ENCODE measurements at places on chromosomes 11 and 22. TPM values are rescaled to one million over a fixed set of nuclear protein-coding genes. Genes with fewer than 3 reads are reported as not detected.

Gene B4GAT1
- 8.3 TPM for total RNA-seq

Gene RIC3
- total RNA-seq = 5.6 TPM

Gene KBTBD4
- total RNA-seq = 18.7 TPM

Gene KLHDC7B
- total RNA-seq = 7.7 TPM

Gene LRP4
- total RNA-seq = 0.05 TPM

Gene KLHL35
- 0.12 TPM for total RNA-seq

Gene NXPE4
- not detected for total RNA-seq

Gene NFRKB
- 39.8 TPM for total RNA-seq

Gene IGF2
- total RNA-seq = 26.5 TPM

Gene ATP5MG
- total RNA-seq = 306 TPM

Gene PUS3
- total RNA-seq = 22.9 TPM

Gene CUL5
- 30.7 TPM for total RNA-seq

DNA sequence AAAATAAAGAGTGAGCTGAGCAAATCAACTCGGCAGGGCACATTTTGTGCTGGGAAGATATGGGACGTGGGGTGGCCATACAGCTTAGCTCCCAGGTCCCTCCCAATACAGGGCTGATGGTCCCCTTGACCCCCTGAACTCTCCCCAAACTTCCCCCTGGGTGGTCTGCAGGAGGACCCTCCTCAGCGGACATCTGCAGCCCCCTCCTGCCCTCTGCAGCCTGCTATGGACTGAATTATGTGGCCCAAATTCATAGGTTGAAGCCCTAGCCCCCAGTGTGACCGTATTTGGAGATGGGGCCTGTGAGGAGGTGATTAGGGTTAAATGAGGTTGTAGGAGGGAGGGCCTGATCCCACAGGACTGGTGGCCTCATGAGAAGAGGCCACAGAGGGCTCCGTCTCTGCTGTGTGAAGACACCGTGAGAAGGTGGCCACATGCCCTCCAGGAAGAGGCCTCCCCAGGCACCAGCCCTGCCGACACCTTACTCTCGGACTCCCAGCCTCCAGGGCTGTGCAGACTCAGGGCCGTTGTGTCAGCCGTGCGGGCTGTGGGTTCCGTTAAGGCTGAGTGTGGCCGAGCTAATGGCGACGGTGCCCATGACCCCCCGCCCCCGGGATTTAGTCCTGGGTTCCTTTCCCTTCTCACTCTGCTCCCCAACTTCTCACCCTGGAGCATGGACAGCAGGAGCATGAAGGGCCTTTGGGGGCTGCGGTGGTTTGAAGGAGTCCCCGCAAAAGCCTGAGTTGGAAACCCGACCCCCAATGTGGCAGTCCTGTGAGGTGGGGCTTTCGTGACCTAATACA, 1042.8 kb downstream of the BRD1 start:
- DNase-seq = no peak

DNA sequence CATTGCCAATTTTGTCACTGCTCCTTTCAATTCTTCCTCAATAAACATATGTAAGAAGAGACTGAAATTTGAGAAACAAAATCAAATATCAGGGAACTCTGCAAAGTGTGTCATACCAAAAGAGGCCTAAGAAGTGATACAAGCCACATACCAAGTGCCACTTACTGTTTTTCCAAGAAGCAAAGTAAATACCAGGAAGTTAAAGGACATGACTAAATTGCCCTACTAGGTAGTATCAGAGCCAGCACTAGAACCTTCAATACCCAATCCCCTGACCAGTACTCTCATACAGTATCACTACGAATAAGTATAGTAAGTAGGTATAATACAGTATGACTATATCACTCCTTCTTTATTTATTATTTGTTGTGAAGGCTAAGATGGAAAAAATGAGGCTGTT, 13.6 kb downstream of the MAML2 start:
- no peak for DNase-seq

DNA sequence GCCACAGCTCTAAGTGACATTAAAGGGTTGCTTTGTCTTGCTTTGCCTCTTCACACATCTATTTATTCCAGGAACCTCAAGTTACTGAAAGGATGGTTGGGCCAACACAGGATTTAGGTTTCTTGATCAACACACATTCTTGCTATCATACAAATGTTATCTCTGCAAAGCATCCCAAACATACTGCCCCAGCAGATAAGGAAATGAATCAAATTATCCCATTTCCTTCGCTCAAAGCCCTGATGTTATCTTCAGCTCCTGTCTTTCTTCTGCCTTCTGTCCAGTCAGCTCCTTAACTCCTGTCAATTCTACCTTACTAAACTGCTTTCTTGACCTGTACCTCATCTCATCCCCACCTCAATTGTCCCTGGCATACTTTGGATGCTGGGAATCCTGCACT, 355.9 kb upstream of the TENM4 start:
- DNase-seq = no peak

- no peak for DNase-seq
Observed at GRCh38 chr11:64044730-64045393, 9.1 kb downstream of the FLRT1 start.

DNA sequence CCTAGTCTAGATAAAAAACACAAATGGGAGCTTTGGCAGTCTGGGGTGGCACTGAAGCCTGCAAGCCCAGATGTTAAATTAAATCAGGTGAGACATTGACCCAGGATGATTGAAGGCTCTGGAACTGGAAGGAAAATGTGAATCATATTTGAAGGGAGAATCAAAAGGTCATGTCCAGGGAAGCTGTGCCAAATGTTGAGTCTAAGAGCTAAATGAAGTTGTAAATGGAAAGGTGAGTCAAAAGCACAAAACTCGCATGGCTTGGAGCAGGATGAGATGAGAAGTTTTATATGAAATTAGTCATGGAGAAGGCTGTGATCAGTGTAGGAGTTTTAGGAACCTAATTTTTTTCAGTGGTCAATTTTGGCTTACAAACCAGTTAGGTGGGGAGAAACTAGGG, 301.1 kb downstream of the BLID start:
- DNase-seq = no peak

DNA sequence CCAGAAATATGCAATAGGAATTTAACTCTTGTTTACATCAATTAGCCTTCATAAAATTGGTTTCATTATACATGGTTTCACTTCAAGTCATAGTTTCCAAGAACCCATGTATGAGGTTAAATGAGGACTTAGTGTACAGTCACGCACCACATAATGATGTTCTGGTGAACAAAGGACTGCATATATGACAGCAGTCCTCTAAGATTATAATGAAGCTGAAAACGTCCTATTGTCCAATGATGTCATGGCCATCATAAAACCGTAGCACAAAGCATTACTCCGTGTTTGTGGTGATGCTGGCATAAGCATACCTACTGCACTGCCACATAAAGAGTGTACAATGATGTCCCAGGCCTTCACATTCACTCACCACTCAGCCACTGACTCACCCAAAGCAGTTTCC, 31.1 kb downstream of the SMCO4 start:
- DNase-seq = peak; percentile 50

GRCh38 chr11:83120327-83120726, 36.6 kb upstream of the PCF11 start:
- no peak for DNase-seq

DNA sequence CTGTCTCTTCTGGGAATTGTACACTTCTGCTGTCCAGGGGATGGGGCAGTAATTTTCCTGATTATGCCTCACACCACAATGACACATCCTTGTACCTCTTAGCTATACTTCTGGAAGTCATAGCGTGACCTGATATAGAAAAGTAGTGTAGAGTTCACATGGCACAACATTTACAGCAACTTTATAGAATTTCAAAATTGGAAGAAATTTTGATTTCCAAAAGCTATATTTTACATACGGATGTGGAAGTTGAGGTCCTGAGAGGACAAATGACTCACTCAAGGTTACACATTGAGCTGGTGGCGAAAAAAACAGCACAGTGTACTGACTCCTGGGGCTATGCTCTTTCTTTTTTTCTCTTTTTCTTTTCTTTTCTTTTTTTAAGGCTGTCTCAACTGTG, 6.3 kb upstream of the CYP2R1 start:
- no peak for DNase-seq

GRCh38 chr22:31846161-31847115, 92.6 kb downstream of the DEPDC5 start:
- DNase-seq = peak; percentile 28

DNA sequence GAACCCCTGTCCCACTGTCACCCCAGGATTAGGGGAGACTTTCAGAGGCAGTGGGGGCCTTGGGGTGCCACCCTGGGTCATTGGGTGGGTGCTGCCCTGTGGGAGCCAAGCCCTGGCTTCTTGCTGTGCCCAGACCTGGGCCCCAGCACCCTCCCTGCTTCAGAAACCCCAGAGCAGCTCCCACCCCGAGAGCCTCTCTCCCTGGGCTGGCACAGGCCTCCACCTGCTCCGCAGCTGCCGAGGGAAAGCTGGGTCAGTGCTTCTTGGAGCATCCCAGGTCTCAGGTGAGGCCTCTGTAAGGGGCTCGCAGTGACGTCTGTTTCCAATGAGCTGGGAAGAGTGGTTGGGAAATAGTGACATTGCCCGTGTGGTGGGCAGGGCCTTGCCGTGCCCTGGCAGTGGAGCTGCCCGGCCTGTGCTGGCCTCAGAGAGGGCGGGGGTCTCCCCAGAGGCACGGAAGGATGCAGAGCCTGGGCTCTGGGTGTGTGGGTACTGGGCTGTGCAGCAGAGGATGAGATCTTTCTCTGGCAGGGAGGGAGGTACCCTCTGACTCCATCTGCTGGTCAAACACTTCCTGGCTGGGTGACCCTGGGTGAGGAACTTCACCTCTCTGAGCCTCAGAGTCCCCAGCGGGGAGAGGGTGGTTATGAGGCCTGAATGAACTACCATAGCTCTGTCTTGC, 23.0 kb downstream of the C22orf23 start:
- DNase-seq = peak; percentile 23

DNA sequence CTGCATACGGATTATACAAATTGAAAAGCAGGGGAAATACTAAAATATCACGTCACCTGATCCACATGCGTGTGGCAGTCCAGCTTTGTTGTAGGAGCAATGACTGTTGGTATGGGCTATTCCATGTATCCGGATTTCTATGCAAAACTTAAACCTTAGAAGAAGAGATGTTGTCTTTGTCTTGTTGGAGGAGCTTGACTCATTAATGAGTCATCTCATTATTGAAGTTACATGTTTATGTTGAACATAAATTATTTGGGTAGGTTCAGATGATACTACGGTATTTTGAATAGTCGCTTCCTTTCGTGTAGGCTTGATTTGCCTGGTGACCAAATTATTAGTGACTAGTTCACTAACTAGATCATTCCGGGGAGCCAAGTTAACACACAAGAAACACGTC, 806 bp upstream of the SAAL1 start:
- DNase-seq = no peak

GRCh38 chr22:45631140-45631840, 40.3 kb upstream of the ATXN10 start:
- DNase-seq = no peak

GRCh38 chr11:128618603-128619002, 31.2 kb upstream of the ETS1 start:
- no peak for DNase-seq

DNA sequence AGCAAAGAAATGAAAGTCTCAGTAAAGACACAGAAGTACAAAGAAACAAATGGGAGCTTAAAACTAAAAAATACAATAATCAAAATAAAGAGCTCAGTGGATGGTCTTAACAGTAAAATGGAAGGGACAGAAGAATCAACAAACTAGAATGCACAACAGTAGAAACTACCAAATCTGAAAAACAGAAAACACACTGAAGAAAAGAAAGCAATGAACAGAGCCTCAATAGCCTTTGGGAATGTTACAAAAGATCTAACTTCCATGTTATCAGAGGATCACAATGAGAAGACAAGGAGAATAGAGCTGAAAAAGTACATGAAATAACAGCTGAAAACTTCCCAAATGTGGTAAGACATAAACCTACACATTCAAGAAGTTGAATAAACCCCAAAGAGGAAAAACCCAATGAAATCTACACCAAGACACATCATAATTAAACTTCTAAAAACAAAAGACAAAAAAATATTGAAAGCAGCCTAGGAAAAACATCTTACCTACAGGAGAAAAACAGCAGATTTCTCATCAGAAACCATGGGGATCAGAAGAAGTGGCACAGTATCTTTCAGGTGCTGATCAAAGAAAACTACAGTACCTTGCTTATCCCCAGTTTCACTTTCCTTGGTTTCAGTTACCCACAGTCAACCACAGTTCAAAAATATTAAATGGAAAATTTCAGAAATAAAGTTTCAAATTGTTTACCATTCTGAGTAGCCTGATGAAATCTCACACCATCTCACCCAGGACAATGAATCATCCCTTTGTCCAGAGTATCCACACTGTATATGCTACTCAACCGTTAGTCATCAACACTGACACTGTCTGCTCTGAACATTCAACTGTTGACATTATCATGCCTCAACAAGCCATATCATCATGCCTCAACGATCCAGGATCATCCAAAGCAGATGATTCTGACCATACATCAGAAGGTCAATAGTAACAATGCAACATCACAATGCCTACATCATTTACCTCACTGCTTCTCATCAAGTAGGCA, 22.2 kb downstream of the RRAS2 start:
- DNase-seq = no peak

- no peak for DNase-seq
Observed at GRCh38 chr11:12902791-12903486, 106.2 kb upstream of the RASSF10 start.

DNA sequence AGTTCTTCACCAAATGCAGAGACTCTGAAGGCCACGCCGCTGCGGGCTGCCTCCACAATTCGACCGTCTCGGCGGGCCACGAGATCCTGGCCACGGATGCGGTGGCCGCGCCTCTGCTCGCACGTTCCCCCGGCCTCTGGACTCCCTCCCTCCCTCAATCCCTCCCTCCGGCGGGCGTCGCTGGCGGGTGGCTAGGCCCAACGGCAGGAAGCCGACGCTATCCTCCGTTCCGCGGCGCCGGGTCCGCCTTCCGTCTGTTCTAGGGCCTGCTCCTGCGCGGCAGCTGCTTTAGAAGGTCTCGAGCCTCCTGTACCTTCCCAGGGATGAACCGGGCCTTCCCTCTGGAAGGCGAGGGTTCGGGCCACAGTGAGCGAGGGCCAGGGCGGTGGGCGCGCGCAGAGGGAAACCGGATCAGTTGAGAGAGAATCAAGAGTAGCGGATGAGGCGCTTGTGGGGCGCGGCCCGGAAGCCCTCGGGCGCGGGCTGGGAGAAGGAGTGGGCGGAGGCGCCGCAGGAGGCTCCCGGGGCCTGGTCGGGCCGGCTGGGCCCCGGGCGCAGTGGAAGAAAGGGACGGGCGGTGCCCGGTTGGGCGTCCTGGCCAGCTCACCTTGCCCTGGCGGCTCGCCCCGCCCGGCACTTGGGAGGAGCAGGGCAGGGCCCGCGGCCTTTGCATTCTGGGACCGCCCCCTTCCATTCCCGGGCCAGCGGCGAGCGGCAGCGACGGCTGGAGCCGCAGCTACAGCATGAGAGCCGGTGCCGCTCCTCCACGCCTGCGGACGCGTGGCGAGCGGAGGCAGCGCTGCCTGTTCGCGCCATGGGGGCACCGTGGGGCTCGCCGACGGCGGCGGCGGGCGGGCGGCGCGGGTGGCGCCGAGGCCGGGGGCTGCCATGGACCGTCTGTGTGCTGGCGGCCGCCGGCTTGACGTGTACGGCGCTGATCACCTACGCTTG, at the start of gene FUT4:
TSS of gene FUT4 (plus strand) at position 227 of the 951 bp plus-strand sequence. CDS start at position 440, 213 bp downstream.
- DNase-seq = peak; percentile 83

DNA sequence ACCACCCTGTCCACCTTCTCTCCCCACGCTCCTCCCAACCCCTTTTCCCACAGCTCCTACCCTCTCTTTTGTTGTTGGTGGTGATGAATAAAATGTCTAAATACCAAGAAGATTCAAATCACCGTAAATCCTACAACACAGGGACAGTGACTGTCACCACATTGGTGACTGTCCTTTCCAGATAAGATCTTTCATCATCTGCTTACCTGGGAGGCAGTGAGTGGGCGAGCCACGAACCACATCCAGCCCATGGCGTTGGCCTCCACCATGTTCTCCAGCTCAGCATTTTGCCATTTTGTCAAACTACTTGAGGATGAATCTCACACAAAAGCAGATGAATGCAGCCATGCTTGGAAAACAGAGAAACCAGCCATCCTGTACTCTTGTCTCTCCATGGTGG, 6.7 kb upstream of the CYTH4 start:
- peak; percentile 89 for DNase-seq

All from activated CD4-positive, alpha-beta memory T cell treated with anti-CD3 and anti-CD28 coated beads for 36 hours (primary cell).